ENCODE measurements at places on chromosomes 11 and 22.

- DNase-seq = no peak
These were observed 255.1 kb upstream of the B3GAT1 start for GRCh38 chr11:134667175-134667500.

DNA sequence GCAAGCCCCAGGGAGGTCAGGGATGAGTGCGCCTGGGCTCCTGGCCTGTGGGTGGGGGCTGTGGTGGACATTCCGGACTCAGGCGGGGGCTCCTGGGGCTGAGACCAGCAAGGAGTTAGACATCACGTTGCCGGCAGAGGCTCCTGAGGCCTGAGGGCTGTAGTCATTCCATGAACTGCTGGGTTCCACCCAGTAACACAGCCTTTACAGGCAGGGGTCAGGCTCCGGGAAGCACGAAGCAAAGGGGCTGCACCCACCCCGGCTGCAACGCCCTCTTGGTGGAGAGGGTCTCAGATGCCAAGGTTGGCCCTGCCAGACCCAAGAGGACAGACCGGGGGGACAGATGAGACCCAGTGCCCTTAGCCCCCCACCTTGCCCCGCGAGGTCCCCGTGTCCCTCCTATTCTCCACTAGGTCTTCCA, 9.0 kb downstream of the TNNT3 start:
- DNase-seq = no peak

- DNase-seq = no peak
These were observed 150.0 kb upstream of the NECTIN1 start for GRCh38 chr11:119878990-119879389.

DNA sequence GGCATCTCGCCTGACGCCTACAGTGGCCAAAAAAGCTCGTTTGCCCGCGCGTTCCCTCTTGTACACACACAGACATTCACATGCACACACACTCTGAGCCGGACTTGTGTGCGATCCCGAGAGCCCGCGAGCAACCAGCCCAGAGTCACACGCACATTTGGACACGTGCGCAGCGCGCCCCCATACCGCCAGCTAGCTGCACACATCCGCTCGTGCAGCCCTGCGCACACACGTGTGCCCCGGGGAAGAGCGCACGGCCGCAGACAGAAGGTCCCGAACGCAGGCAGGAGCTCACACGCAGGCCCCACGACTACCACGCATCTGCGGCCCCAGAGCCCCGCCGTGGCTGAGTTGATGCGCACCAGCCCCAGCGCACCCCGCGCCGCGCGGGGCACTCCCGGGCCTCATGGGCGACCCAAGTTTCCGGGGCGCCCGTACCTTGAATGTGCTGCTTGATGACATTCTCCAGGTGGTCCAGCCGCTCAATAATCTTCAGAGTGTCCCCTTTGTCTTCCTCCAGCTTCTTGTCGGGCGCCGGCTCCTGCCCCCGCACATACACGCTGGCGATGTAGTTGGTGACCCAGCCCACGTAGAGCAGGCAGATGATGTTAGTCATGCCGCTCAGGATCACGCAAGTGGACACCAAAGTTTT, 758 bp downstream of the GALNT18 start:
- no peak for DNase-seq

DNA sequence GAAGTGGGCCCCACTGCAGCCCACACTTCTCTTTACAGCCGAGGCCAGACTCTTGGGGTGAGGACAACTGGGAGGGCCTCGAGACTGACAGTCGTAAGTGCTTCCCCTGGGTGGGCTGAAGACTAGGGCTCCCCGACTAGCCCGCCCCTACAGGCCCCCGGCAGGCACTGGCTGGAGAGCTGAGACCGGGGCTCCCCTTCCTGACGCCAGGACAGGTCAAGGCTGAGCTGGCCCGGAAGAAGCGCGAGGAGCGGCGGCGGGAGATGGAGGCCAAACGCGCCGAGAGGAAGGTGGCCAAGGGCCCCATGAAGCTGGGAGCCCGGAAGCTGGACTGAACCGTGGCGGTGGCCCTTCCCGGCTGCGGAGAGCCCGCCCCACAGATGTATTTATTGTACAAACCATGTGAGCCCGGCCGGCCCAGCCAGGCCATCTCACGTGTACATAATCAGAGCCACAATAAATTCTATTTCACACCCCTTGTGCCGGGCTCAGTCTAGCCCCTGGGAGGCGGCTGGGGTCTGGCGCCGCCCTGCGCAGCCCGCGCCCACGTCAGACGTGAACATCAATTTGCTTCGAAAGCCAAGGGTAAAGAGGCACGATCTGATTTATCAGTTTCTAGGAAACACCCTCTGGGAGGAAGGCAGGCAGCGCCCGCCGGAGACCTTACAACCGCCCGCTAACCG, 13.5 kb downstream of the SCYL1 start:
- no peak for DNase-seq

- no peak for DNase-seq
These were observed 15.3 kb downstream of the POU2AF2 start for GRCh38 chr11:111260811-111261210.

- no peak for DNase-seq
These were observed 13.7 kb upstream of the TSPAN18 start for GRCh38 chr11:44713022-44713421.
